Activated CD4-positive, alpha-beta T cell treated with anti-CD3 and anti-CD28 coated beads, Interleukin-2, Interleukin-4, amounts not matched to agents 100 ng/mL and 50 ng/mL, durations not matched to agents 16 hours and 8 hours (primary cell): ENCODE measurements at places on chromosomes 6 and 20.

GRCh38 chr6:127918506-127919427 is 17.9 kb upstream of the THEMIS start:
- DNase-seq, result no peak

- DNase-seq, result no peak
Measured at GRCh38 chr20:11323816-11324215, 593.9 kb upstream of the BTBD3 start.

DNA sequence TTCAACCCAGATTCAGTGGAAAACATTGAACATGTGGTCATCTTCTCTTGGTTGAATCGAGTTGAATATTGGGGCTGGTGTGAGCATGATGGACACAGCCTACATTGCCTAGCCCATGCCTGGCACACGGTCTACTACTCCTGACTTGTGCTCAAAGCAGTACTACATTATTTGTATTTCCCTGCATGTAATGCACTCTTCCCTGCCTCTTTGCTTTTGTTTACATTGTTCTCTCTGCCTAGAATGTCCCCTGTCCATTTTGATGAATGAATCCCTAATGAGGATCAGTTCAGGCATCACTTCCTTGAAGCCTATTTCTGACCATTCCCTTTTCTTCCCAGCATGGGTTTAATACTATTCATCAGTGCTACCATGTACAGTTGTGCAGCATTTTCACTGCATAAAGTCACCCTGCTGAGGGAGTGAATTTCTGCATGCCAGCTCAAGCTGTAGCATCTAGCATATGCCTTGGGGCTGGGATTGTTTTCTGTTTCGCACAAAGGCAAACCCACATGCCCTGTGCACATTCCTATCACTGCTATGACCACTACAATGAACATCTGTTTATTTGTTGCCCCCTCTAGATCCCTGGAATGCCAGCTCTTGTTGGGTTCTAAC is 75.3 kb upstream of the CCN6 start:
- no peak for DNase-seq

DNA sequence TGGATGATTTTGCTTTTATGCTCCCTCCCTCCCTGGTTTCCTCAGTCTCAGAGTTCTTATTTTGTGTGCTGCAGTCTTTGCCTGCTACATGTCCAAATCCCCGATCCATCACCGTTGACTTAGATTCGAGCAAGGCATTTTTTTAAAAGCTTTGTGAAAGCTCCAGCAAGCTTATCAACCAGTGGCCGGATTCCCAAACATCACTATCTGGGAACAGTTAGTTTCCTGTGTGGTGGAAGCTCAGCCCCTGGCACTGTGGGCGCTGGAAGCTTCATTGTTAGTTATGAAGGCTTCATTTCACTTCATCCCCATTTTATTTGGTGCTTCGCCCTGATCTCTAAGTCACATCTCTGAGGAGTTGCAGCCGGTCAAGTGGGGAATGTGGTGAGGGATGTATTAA is 44.7 kb downstream of the DEK start:
- no peak for DNase-seq

DNA sequence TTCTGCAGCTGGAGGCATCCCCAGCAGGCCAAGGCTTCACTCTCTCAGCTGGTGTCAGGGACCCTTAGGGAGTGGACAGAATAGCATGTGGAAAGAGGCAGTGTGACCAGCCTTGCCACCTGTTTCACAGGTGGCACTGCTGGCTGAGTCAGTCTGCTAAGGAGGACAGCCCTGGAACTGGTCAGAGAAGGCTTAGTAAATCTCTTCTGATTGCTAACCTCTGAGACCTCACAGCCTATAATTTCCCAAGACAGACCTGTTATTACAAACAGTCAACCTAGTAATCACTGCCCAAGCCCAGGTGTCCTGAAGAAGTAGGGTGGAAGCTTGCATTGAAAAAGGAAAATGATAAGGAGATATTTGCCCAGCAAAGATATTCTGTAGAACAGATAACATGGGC is 26.4 kb upstream of the PAQR8 start:
- no peak for DNase-seq

DNA sequence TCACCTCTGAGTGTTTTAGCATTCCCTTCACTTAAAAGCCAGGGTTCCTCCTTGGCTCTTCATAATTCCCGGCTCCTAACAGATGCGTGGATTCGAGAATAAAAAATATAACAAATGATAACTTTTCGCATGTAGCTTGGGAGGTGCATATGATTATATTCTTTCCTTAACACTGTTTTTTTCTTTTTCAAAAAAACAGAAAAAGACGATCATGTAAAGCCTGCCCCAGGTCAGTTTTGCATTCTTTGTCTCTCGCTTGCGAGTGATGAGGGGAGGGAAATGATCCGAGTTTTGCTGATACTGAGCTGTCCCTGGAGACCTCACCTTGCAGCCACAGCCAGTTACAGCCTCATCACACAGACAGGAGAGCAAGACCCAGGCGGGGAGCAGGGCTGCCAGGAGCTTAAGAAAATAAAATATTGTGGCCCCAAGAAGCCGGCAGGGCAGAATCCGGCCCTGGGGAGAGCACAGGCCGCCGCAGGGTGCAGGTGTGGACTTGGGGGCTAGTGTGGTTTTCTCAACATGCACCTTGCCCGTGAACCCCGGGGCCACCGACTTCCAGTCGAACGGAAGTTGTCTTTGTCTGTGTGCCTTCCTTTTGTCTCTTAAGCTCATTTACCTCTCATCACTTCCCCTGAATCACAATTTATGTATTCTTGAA is 301.8 kb downstream of the TAF4 start:
- DNase-seq, result no peak

- no peak for DNase-seq
Measured at GRCh38 chr20:13877793-13878192, 93.0 kb downstream of the NDUFAF5 start.

DNA sequence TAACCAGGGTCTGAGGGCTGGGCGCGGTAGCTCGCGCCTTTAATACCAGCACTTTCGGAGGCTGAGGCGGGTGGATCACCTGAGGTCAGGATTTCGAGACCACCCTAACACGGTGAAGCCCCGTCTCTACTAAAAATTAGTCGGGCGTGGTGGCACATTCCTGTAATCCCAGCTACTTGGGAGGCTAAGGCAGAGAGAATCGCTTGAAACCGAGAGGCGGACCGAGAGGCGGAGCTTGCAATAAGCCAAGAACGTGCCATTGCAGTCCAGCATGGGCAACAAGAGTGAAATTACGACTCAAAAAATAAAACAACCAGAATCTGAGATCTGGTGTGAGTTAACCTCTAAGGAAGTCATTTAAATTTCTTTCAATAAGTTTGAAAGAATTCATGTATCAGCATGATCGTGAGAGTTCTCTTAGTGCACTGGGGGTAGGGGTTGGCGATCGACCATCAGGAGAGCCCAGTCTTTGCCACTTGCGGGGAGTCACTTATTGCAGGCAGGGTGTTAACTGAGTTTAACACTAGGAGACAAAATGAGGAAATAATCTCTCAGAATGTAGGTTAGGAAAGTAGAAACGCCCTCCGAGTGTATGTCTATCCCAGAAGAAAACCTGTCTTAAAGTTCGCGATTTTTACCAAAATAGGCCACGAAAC is 206.5 kb upstream of the ZNF184 start:
- no peak for DNase-seq

DNA sequence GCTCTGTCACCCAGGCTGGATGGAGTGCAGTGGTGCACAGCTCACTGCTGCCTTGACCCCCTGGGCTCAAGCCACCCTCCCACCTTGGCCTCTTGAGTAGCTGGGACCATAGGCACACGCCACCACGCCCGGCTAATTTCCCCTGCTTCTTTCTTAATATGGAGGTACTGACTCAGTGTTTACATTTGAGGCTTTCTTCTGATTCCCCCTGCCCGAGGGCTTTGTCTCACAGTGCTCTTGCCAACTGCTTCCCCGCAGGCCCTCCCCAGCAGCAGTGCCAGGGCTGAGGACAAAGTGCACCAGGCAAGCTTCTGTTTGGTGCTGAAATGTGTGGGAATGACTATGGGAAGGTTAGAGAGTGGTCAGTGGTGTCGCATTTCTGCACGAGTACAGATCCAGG is 34.8 kb downstream of the NR2E1 start:
- no peak for DNase-seq
